Activated CD4-positive, CD25-positive, alpha-beta regulatory T cell (primary cell): ENCODE measurements at places on chromosomes 4 and X.

- DNase-seq: no peak
These were observed 90.0 kb upstream of the GATB start for GRCh38 chr4:151850791-151851213.

- DNase-seq: peak; percentile 0
These were observed 82.0 kb upstream of the CLDN34 start for GRCh38 chrX:9885150-9885549.

DNA sequence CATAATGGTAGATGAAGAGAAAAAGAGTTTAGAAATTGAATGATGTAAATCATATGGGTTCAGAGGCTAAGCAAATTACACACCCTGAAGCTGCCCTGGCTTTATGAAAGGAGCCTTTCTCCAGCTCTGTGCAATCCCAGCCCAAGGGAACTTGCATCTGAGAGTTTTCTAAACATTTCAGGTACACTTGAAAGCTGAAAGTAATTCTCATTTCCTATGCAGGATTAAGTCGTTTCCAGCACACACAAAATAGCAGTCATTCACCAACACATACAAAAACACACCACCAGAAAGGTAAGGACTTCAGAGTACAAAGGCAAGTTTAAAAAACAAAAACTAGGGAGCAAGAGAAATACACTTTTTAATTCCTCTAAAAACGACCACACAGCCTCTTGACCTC lies 1.7 kb downstream of the PDGFC start:
- no peak for DNase-seq

DNA sequence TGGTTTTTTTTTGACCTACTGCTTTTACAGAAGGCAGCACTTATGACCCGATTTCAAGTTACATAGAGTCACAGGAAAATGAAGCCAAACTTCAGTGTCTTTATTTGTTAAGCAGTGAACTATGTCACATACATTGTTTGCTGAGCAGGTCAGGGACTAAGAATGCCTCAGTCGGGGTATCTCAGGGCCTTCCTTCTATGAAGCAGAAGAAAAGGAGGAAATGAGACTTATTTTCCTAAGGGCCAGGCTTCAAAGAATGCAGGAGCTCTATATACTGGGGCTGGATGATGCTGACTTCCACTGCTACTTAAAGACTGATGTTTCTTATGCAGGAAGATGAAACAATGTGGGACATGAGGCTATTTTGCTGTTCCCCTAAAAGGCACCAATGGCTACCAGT lies 558.4 kb upstream of the IGFBP7 start:
- DNase-seq: no peak

- no peak for DNase-seq
These were observed 282.1 kb upstream of the EMCN start for GRCh38 chr4:100799761-100800539.
